Motor neuron (in vitro differentiated cells): ENCODE measurements at places on chromosomes 5 and 9. TPM values are rescaled to one million over a fixed set of nuclear protein-coding genes. Genes with fewer than 3 reads are reported as not detected.

DNA sequence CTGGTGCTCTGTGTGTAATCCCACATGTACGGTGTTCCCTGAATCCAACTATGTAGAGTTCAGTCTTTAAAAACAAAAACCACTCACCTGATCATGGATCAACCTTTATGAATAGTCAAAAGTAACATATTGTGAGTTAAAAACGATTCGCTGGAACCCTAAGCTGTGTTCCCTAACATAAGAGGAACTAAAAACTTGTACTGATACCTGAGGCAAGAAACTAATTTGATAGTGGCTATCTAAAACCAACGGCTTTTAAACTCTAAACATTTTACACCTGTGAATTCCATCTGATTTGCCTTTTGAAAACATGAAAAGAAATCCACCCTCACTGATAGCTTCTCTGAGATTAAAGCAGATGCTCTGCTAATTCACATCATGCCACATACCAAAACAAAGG, 101.5 kb downstream of the DEPDC1B start:
- no peak for ATAC-seq

GRCh38 chr9:25681266-25681665, 3.0 kb upstream of the TUSC1 start:
- no peak for ATAC-seq

The LVRN gene
- 0.23 and 0.25 TPM in 2 replicates for total RNA-seq

DNA sequence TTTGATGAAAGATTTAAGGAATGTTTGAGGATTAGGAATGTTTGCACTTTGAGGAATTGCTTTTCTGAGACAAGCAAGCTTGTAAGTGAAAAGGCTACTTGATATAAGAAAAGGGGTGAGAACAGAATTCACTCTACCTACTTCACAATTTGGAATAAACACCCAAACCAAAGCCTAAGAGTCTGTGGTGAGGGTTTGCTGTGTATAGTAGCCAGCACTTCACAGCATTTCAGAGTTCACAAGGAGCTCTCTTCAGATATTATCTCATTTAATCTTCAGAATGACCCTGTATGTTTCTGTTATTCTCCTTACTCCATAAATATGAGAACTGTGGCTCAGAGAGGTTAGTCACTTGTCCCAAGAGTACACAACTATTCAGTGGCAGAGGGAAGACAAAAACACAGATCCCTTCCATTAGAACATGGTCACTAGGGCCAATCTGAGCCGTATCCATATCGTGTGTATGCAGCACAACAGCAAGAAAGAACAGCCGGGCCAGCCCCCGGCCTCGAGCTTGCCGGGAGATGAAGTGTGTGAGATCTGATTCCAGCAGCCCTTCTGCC, 92.4 kb downstream of the FRMD3 start:
- ATAC-seq = no peak

- ATAC-seq = no peak
These were observed 256.2 kb upstream of the ACTBL2 start for GRCh38 chr5:57738787-57739186.

- ATAC-seq = peak; percentile 31
These were observed 176.1 kb upstream of the RASEF start for GRCh38 chr9:83238871-83239640.

GRCh38 chr9:1726993-1727759, 288.0 kb upstream of the SMARCA2 start:
- no peak for ATAC-seq

DNA sequence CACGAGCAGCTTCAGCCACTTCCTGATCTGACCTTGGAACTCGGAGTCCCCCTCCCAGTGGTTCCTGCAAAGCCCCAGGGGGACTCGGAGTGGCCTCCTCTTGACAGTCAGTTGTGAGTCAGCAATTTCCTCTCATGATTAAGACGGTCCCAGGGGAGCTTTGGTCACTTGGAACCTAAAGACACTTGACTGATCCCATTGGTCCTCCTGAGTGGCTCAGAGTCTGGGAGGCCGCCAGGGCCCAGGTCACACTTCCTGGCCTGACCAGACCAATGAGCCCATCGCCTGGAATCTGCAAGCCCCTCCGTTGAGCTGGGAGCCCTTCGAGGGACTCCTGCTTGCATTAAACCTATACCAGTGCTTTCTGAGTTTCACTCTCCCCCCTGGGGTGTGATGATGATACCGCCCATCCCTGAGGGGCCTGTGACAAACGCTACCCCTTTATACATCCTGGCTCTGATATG, 29.1 kb downstream of the TSPAN17 start:
- ATAC-seq = no peak

GRCh38 chr5:67290655-67291054, 94.1 kb upstream of the CD180 start:
- ATAC-seq = no peak

GRCh38 chr5:62621280-62621679, 42.7 kb downstream of the LRRC70 start:
- ATAC-seq = peak; percentile 46

DNA sequence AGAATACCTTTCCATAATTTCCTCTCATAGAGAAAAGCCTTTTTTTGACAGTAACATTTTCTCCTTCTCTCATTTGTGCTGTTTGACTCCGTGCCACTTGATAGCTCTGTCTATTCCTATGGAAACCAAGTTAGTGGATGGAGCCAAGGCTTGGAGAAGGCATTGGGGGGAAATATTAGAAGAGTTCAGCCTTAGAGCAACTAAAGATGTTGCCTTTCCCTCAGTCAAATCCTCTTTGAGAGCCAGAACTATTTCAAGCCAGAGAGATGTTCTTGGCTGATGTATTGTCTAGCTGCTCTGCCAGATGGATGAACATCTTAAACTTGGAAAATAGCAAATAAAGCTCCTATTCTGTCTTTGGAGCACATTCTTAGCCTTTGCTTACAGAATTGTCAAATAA, 112.4 kb downstream of the INVS start:
- ATAC-seq = no peak

The DMRT2 gene
- 0.42 and 0.46 TPM in 2 replicates for total RNA-seq

DNA sequence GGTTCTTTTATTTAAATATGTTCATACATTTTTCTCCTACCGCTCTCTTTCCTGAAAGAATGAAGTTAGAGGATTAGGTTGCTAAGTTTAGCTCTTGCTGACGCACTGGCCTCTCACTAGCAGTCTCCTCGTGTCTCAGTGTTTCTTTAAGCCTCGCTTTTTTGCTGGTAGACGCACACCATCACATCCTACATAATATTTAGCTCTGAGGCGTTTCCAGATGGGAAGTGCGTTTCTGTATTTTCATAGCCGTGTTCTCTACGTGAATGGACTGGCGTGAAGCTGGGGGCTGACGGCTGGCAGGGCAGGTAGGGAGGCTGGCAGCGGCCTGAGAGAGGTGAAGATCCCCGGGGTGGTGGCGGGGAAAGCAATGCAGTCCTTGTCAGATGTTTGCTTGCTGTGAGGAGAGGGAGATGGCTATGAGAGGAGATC, 79.2 kb upstream of the SPRY4 start:
- no peak for ATAC-seq

GRCh38 chr9:124812441-124812876, 35.5 kb downstream of the OLFML2A start:
- ATAC-seq = peak; percentile 98

GRCh38 chr5:54848581-54848980, 136.8 kb downstream of the ESM1 start:
- no peak for ATAC-seq

GRCh38 chr5:134578578-134579283, 53.3 kb downstream of the JADE2 start:
- no peak for ATAC-seq

GRCh38 chr5:78717674-78718584, 69.4 kb upstream of the LHFPL2 start:
- peak; percentile 88 for ATAC-seq

- no peak for ATAC-seq
These were observed 553.5 kb upstream of the MEF2C start for GRCh38 chr5:89436464-89436863.

- ATAC-seq = peak; percentile 38
These were observed 2.0 kb downstream of the AK1 start for GRCh38 chr9:127875306-127875966.

- no peak for ATAC-seq
These were observed 39.9 kb downstream of the ARHGAP26 start for GRCh38 chr5:142810081-142810480.

The FIBCD1 gene
- 0.52 and 2.0 TPM in 2 replicates for total RNA-seq

DNA sequence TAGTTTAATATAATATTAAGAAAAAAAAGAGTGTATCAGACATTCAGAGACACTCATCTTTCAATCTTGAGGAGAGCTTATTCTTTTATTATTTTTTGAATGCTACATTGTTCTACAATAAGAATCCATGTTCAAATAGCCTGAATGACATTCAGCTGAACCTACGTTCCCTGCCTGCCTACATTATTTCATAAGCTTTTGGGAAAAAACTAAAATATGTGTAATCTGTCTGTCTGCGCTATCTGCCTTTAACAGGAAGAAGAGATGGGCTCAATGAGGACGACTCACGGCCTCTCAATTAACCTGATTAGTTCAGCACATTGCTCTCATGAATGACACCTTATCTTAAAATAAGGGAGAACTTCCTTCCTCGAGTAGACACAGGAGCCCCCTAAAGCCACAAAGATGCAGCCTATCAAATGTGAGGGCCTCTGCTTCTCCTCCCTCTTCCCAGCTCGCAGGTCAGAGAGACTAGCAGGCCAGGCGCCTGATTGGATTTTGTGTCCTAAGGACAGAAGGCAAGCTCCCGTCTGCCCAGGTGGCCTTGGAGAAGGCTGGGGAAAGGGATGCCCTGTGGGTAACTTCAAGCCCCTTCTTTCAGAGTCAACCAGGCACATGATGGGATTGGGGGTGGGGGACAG, 37.8 kb downstream of the EBF1 start:
- ATAC-seq = no peak

DNA sequence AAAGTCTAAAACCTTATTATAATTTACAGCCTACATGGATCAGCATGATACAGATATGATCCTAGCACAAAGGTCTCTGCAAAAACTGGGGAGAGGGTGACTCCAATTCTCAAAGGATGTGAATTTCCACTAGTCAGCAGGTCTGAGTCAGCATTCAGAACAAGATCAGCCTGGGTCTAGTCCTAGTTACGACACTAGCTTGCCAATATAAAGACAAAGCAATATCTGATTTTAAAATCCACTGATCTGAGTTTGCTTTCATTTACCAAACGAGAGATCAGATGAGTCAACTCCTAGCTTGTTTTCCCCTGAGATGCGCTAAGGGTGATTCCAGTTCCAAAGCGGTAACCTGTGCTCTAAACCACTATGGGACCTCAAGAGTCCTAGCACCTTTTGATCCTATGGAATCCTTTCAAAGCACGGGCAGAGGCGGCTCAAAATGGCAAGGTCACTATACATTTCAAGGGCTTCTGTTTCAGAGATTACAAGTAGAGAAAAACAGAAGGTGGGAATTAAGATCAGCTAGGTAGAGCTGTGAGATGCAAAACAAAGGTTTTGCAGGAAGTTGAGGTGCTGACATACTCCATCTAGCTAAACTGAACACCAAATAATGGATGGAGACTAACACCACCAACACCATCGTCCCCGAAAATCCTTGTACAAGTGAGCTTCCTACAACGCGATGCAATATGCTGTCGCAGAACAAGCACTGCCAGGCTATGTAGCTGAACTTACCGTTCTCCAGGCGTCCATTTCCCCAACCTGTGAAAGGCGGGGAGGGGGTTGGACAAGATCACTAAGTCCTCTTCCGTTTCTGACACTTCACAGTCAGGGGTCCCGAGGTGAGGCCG, 906 bp downstream of the SLC25A51 start:
- ATAC-seq = peak; percentile 4

- ATAC-seq = no peak
These were observed 829 bp downstream of the FIBCD1 start for GRCh38 chr9:130938184-130938651.

DNA sequence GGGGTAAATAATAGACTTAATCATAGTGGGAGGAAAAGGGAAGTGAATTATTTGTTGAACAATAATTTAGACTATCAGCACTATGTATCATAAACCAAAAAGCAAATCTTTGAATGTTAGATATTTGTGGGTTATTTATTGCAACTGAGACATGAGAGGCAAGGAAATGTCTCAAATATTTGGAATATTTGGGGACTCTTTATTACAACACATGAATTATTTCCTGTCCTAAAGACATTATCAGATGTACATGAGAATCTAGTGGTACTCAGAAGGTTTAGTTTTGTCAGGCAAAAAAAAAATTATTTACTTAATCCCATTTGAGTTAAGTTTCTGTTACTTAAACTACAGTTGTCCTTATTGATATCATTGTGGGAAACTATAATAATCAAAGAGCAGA, 91.1 kb downstream of the TLR4 start:
- ATAC-seq = no peak

DNA sequence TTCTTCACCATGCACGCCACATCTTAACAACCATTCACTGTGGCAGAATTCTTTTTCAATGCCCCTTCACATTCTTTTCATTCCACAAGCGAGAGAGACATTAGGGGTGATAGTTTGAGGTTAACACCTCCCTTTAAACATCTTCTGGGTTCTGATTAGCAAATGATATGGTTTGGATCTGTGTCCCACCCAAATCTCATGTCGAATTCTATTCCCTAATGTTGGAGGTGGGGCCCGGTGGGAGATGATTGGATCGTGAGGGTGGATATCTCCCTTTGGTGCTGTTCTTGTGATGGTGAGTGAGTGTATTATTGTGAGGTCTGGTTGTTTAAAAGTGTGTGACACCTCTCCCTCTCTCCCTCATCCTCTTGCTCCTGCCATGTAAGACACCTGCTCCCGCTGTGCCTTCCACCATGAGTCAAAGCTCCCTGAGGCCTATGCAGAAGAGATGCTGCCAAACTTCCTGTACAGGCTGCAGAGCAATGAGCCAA, 46.1 kb upstream of the RAI14 start:
- ATAC-seq = no peak

- peak; percentile 11 for ATAC-seq
These were observed 3.6 kb downstream of the TMC1 start for GRCh38 chr9:72524820-72525540.

GRCh38 chr5:116524051-116524904, 50.3 kb downstream of the SEMA6A start:
- ATAC-seq = peak; percentile 83

DNA sequence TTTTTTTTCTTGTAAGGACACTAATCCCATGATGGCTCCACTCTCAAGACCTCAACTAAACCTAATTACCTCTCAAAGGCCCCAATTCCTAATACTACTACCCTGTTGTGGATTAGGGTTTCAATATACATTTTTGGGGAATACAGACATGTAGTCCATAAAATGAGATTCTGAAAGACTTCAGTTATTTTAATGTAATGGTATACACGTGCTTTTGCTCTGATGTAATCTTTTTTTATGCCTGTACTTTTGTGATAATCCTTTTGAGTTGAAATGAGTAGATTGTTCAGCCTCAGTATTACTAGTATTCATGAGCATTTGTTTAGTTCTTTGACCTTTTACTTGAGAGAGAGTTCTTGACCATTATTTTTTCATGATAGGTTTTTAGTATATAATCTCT, 9.5 kb downstream of the CEP78 start:
- ATAC-seq = no peak

DNA sequence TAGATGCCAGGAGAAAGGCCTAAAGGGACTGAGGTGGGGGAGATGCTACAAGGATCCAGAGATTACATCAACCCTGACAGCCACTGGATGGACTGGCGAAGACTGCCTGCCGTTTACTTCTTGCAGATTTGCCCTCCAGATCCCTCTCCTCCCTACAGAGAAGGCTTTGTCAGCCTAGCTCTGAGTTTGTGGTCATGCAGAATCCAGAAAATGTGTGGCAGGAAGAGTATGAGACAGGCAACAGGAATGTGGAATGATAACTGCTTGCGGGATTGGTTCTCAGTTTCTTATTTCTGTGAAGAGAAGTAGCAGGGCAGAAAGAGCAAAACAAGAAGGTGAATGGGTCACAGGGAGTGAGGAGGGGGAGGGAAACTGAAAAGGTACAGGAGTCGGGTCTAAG, 129.6 kb downstream of the TLE1 start:
- ATAC-seq = peak; percentile 37

The SAPCD2 gene
- 10.5 and 11.8 TPM in 2 replicates for total RNA-seq
